ENCODE measurements at places on chromosomes 12 and 14. TPM values are rescaled to one million over a fixed set of nuclear protein-coding genes. Genes with fewer than 3 reads are reported as not detected.

PLA2G1B gene
- not detected for total RNA-seq

PTPRQ gene
- 6.4 TPM for total RNA-seq

OR4K14 gene
- total RNA-seq: not detected

TSHR gene
- total RNA-seq: not detected

OVCH1 gene
- total RNA-seq: not detected

KRT82 gene
- total RNA-seq: not detected

CACNA1C gene
- 0.58 TPM for total RNA-seq

SYCP3 gene
- total RNA-seq: not detected

Data from myometrial cell (primary cell).